NCI-H446 (cell line): ENCODE measurements at places on chromosomes 4 and X.

DNA sequence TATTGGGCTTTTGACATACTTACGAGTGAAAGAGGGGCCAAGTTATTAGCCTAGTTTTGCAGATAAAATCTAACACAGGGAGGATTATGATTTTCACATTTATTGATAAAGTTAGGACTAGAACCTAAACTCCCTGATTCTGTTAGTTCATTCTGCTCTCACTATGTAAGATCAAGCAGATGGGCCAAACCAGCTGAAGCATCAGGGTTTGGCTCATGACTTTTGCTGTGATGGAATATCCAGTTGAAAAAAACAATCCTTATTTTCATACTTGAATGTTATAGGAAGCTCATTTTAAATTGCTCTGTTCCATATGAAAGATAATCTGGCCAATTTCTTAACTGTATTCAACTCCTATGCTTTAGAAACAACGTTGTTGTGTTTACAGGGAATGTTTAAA is 21.2 kb downstream of the SPRY1 start:
- DNase-seq = no peak

DNA sequence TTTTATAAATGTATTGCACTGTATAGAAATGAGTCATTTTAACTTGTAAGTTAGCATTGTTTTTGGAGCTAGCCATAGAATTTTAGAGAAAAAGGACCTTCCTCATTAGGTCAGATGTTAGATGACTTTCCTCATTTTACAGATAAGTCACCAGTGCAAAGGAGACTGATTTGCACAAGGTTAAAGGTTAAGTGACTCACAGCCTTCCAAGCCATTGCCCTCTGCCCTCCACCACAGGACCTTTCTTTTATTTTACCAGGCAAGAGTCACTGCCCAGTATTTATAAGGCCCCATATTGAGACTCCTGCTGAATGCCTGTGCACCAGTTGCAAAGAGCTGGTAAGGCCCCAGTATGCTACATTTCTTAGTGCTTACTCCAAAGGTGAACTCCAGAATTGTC is 4.2 kb upstream of the ABCG2 start:
- DNase-seq = no peak

GRCh38 chr4:156898373-156899117 is 73.1 kb downstream of the PDGFC start:
- no peak for DNase-seq

DNA sequence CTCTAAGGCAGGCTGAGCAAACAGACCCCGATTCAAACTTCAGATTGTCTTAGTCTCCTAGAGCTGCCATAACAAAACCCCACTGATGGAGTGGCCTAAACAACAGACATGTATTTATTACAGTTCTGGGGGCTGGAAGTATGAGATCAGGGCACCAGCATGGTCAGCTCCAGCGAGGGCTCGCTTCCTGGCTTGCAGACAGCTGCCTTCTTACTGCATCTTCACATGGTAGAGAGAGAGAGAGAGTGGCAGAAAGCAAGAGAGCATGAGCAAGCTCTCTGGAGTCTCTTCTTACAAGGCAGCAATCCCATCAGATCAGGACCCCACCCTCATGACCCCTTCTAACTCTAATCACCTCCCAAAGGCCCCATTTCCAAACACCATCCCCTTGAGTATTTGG is 22.3 kb upstream of the SORCS2 start:
- DNase-seq = no peak

GRCh38 chrX:40104630-40104984 is 6.8 kb upstream of the BCOR start:
- no peak for DNase-seq

DNA sequence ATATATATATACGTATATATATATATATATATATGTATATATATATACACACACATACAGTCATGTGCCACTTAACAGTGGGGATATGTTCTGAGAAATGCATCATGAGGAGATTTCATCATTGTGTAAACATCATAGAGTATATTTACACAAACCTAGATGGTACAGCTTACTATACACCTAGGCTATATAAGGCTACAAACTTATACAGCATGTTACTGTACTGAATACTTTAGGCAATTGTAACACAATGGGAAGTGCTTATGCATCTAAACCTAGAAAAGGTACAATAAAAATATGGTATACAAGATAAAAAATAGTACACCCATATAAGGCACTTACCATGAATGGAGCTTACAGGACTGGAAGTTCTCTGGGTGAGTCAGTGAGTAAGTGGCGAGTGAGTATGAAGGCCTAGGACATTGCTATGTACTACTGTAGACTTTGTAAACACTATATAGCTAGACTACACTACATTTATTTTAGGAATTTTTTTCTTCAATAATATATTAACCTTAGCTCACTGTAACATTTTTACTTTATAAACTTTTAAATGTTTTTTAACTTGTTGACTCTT is 13.2 kb upstream of the CCSER1 start:
- no peak for DNase-seq

- DNase-seq = no peak
Observed at GRCh38 chr4:47788126-47788525, 49.7 kb downstream of the CORIN start.

DNA sequence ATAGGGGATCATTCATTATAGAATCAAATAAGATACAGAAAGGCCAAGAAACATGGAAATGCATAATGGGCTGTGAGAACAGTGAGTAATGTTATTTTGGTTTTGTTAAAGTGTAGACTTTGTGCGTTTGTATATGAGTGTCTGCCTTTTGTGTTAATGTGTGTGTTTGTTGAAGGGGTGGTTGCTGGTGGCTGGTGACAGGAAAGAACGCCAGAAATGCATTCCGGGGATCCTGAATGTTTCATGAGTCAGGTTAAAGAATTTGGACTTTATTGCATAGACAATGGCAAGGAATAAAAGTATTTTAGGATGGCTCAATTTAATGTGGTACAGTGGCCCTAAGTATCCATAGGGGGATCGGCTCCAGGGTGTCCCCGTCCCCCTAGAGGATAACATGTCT is 1228.9 kb downstream of the PCDH7 start:
- DNase-seq = no peak

GRCh38 chr4:15368856-15369255 is 59.0 kb upstream of the C1QTNF7 start:
- DNase-seq = no peak

DNA sequence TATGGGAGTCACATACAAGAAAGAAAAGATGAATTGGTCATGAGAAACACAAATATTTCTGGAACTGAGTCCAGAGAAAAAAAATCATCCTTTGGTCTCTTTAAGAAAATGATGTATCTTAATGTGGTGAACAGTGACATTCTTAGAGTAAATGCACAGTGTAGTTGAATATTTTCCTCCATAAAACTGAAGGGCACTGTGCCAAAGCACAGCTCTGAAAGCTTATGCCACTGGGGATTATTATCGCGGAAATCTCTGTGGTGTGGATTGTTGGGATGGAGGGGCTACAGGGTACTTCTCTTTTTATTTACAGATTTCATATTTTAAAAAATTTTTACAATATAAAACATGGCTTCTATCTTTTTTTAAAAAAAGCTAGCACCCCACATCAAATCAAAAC is 908.1 kb downstream of the CCSER1 start:
- DNase-seq = no peak

GRCh38 chr4:174091130-174091529 is 192.3 kb downstream of the FBXO8 start:
- no peak for DNase-seq

- no peak for DNase-seq
Observed at GRCh38 chrX:114058988-114059418, 524.9 kb upstream of the HTR2C start.

GRCh38 chr4:4641661-4642495 is 100.0 kb upstream of the STX18 start:
- DNase-seq = no peak

DNA sequence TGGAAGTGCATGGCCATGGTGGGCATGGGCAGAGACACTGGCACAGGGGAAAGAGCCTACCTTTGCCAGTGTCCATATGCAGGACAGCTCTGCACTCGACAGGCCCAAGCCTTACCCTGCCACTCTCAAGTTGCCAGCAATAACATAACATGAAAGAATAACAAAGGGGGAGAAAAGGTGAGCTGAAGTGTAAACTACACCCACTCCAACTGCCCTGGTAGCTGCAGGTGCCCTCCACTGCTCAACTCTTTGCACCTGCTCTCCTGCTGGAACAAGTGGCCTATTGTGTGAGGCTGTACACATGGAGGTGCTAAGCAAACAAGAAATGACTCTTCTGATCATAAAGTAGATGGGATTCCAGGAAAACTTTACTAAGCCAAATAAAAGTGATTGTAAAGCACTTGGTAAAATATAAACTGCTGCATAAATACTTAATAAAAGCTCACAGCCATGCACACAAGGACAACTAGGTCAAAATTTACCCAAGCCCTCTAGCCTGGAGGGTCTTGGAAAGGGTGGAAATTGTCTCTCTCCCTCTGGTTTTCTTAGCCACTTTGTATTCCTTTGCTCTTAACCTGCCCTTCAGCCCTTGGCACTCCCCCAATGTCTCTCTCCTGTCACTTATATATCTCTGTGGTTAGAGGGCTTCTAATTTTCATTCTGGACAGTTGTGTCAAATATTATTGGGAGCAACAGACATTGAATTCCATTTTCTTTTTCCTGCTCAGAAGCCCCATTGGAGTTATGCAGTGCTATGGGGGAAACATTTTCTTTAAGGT is 261.2 kb upstream of the GPC4 start:
- no peak for DNase-seq

DNA sequence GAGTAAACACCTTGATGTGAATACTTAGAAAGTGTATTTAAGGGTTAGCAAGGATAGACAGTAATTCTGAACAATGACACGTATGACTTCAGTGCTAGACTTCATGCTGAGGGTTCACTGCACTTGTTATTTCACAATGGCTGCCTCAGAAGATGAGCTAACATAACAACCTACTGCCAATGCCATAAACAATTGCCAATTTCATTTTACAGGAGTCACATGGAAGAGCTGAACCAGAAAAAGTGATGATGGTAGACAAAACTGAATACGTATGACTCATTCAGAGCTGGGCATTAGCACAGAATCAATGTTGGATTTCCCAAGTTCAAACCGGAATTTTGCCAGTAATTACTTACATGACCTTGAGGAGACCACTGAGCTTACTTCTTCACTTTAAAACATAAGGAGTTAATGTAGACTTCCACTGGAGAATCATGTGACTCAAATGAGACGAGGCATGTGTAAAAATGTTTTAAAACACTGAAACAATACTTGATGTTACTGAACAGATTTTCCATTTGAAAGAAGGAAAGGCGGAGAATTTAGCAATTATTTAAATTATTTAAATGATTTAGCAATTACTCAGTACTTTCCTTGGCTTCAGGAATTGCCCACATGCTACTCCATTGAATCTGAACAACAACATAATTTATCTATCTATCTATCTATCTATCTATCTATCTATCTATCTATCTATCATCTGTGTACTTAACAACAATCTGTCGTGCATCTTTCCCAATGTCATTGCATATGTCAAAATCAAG is 868.5 kb upstream of the SLIT2 start:
- DNase-seq = peak; percentile 65

DNA sequence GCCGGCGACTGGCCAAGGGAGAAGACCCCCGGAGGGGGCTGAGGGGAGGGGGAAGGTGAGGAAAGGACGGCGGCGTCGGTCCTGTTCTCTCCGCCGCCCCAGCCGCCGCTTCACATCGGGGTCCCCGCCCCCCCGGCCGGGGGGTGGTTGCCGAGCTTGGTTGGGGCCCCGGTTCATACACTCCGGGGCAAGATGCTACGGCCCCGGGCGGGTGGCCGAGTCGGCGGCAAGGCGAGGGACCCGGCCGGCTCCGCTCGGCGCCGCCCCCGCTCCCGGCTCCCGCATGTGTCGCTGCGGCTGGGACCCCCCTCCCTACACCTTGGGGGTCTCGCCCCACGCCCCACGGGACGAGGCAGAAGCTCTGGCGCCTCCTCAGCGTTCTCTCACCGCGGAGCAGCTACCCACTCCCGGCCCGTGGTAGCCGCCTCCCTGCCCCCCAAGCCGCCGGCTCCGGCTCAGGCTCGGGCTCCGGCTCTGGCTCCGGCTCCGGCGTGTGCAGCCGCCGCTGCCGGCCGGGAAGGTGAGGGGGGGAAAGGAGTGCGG is 461 bp downstream of the FBXW7 start:
- DNase-seq = no peak
